ENCODE measurements at places on chromosomes 7 and 10.

DNA sequence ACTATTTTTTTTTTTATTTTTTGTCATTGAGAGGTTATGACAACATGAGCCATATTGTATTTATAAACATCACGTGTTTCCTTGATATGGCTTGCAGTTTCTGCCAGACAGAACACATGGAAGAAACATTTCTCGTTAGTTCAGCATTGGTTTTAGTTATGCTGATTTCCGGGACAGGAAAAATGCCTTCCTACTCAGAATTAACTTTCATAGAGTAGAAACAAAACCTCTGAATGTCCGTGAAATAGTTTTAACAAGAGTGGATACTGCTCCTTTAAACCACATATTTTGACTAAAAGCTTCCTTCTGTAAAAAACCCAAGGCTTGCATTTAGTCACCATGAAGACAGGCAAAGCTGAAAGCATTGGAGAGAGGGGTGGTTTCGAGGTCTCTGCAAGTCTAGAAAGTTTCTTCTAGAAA lies 240.4 kb downstream of the KIAA1217 start:
- DNase-seq = no peak

DNA sequence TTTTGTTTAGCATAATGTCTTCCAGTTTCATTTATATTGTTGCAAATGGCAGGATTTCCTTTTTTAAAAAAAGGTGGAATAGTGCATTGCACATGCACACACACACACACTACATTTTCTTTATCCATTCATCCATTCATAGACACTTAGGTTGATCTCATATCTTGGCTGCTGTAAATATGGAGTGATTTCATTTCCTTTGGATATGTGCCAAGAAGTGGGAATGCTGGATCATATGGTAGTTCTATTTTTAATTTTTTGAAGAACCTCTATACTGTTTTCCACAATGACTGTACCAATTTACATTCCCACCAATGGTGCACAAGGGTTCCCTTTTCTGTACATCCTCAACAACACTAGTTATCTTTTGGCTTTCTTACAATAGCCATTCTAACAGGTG lies 68.9 kb downstream of the EBLN1 start:
- DNase-seq = no peak

DNA sequence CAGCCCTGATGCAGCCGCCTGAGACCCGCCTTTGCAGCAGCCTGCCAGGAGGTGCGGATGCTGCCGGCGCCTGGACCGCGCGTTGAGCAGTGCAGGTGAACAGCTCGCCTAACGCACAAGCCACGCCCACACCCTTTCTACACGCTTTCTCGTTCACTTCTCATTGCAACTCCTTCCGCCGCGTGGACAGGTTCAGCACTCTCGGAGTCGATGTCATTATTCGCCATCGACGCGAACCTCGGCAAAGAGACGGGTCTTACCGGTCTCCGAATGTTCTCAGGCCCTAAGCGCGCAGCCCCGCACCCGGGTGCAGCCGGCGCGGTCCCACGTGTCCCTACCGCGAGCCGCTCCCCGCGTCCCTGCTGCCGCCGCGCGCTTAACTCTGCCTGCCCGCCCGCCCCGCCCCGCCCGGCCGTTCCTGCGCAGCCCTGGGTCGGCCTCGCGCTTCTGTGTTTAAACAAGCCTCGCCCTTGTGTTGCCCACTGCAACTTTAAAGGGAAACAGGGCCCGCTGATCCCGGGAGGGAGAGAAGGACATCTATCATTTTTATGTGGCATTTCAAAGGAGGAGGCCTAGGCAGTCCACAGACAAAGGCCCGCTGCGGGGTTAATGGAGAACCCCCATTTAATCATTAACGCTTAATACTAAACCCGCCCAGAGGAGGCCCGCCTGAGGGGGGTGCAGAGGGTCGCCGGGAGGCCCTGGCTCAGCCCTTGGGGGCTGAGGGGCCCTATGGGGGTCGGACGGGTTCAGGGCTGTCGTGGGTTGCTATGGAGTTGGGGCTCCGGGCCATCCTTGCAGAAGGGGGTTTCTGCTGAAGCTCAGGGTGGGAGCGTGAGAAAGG lies 128.5 kb downstream of the WDR11 start:
- no peak for DNase-seq

DNA sequence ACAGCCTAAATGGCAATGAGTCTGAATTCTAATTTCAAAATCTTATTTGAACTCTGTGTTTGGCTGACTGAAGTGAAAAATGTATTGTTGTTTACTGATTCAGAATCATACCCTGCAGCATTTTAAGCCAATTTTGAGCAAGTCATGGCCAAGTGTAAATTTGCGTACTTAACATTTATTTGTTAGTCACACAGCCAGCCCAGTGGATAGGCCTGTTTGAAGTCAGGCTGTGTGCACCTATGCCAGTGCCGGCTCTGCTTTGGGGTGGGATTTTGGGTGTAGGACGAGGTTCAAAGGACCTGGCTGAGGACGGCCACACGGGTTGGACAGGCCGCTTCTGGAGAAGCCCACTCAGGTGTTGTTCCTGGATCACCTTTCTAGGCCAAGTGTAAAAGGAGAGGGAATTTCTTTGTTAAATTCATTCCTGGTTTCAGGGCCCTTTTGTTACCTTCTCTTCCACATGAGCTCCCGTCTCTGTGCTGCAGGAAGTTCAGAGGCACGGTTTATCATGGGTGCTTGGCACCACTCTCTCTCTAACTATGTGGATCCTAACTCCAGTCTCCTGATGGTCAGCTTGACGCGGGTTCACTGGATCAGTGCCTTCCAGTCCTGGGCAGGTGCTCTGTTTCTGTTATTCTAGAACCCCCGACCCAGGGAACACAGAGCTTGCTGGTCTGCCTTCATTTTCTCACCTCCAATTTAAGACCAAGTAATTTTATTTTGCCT lies 84.7 kb downstream of the CCNY start:
- DNase-seq = no peak

GRCh38 chr7:155426543-155427410 lies 31.2 kb upstream of the EN2 start:
- no peak for DNase-seq

DNA sequence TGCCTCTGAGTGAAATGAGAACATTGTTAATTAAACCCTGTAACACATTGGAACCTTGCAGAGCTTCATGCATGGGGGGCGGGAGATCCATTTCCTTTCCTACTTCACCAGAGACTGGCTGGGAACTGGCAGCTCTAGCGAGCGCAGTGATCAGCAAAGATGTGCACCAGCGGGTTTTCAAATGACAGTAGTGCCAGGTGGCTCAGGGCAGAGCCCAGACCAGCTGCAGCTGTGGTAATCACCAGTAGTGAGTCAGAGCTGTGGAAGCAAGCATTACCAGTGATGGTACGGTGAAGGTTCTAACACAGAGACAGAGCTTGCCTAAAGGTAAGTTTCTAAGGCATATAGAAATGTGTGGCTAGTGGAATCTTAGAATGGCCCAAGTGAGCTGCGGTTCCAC lies 1009.7 kb upstream of the CELF2 start:
- DNase-seq = no peak

Data from stimulated activated CD8-positive, alpha-beta memory T cell treated with anti-CD3 and anti-CD28 coated beads, Interleukin-4, amount 100 ng/mL, for 24 hours (primary cell).